ENCODE measurements at places on chromosomes 13 and 19.
A peak's percentile ranks its signal among the peaks of the same experiment; 100 is the strongest.

- DNase-seq: no peak
Observed at GRCh38 chr19:35938282-35939224, 2.4 kb downstream of the LRFN3 start.

DNA sequence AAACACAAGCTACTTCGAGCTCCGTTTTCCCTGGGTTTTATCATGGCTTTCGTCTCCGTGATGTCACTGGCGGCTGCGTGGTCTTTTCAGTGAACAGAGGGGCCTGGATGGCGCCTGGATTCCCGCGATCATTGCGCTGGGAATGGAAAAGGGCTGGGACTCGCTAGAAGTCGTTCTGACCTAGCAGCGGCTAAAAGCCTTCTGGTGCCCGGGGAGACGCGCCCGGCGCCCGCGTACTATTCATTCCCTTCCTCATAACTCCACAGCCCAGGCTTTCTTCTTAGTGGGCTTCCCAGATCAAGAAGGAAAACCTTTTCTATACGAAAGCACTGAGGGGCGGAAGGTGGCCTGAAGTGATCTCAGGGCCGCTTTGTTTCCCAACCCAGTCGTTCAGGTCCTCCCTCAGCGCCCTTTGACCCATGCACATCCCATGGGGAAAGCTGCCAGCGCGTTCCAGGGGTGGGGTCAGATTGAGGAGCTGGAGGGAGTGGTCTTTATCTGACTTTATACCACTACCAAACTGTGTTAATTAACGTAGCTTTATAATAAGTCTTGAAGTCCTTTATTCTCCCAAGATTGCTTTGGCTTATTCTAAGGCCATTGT, 96.6 kb downstream of the ELF1 start:
- DNase-seq: no peak

GRCh38 chr19:48963371-48964204, 1.5 kb upstream of the FTL start:
- peak; percentile 89 for DNase-seq

DNA sequence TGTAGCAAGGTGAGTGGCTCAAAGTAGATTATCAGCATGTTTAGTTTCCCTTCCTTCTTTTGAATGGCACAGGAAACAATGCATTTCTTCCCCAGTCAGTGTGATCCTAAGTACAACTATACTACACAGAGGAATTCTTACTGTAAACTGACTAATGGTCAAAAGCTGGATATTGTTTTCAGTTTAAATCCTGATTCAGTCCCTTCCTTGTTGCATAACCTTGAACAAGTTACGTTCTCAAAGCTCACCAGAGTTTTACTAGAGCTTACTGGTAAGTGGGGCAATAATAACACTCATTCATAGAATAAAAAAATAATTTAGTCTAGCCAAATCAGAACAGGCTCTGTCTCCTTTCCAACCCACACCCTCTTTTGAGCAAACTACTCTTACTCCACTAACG, 180.1 kb downstream of the POSTN start:
- no peak for DNase-seq

DNA sequence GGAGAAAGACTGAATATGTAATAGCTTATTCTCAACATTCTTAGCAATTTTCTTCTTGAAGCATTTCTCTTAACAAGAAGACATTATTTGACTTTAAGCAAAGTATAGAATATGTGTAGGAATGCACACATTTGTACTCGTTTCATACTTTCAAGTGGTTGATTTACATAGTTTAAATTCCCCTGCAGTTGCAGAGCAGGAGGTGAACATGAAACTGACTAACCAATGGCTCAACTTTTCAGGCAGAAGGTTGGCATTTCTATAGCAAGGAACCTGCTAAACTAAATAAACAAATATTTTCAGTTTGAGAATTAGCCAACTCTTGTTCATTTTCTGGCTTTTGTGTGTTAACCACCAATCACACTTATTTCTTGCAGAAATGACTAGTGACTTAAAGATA, 145.4 kb upstream of the MYO16 start:
- DNase-seq: no peak

DNA sequence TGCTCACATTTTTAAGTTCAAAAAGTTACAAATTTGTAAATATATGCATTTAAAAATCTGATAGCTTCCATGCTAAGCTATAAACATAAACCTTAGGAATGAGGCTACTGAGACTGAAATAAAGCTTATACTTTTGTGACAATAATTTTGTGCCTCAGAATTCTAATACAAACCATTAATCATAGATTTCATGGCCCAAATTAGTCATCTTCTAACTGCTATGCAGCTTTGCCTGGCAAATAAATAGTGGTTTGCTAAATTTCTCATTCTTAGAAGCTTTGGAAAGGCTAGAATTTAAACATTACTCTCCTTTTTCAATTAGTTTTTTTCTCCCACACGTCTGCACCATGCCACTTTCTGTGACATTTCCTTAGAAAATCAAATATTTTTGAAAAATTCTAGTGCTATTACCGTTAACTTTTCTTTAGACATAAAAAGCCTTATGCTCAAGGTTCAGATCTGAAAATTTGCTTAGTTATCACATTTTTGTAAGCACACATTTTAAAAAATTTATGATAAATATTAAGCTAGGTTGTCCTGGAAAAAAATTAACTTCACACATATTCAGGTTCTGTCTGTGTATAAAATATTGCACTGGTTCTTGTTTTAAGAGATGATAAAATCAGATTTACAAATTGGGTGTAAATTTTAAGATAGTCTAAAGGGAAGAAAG, 46.9 kb downstream of the FNDC3A start:
- DNase-seq: no peak

DNA sequence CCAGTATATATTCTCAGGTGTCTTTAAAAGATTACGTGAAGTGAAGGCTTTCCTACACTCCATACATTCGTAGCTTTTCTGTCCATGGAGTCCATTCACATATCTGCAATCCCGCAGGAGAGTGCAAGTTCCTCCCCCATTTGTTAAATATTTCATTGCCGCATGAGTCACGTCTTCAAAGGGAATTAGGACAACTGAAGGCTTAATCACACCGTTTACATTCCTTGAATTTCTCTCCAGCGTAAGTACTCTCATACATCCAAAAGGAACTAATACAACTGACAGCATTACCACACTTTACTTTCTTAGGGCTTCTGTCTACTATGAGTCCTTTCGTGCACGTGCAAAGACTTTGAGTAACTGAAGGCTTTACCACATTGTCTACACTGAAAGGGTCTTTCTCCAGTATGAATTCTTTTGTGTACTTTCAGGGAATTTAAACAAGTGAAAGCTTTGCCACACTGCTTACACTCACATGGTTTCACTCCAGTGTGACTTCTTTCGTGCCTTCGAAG, 29.0 kb upstream of the ZNF564 start:
- no peak for DNase-seq

- peak; percentile 64 for DNase-seq
Observed at GRCh38 chr19:14081797-14082674, 3.5 kb downstream of the C19orf67 start.

DNA sequence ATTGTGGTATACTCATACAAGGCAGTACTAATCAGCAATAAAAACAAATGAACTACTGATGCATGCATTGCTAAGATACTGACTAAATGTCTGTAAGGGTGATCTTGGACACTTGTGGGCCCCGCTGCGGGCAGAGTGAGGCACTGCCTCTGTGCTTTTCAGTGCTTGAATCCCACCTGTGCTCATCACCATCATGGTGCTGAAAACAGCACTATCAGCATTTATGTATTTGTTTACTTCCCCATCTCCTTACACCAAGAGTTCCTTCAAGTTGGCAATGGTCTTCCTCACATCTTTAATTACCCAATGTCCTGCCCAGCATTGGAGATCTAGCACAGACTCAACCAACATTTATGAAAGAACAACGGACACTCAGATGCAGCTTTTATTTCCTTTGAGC, 193.7 kb upstream of the RFC3 start:
- DNase-seq: no peak

DNA sequence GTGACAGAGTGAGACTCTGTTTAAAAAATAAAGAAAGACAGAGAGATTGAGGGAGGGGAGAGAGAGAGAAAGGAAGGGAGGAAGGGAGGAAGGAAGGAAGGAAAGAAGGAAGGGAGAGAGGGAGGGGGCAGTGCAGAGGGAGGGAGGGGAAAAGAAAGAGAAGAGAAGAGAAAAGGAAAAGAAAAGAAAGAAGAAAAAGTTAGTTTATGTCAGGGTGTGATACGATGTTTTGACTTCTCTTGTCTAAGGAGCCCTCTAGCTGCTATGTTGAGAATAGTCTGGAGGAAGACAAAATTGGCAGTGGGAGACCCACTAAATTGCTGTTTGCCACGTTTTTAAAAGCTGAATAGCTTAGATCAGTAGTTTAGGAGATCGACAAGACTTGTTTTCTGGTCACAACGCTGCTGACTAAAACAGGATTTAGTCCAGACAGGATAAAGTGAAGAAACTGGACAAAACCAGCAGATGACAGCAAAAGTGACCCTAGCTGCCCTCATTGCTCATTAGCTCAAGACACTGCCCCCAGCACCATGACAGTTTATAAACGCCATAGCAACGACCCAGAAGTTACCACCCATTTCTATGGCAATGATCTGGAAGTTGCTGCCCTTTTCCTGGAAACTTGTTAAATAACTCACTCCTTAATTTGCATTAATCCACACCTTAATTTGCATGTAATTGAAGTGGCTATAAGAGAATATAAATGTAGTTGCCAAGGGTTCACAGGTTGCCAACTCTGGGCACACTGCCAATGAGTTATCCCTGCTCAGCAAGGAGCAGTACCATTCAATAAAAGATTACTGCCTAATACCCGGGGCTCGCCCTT, 11.1 kb downstream of the TEX101 start:
- DNase-seq: no peak

DNA sequence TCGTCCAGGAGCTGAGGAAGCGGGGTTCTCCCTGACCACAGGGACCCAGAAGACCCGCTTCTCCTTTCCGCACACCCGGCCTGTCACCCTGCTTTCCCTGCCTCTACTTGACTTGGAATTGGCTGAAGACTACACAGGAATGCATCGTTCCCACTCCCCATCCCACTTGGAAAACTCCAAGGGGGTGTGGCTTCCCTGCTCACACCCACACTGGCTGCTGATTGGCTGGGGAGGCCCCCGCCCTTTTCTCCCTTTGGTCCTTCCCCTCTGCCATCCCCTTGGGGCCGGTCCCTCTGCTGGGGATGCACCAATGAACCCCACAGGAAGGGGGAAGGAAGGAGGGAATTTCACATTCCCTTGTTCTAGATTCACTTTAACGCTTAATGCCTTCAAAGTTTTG, 18.9 kb downstream of the VASP start:
- DNase-seq: no peak

- DNase-seq: no peak
Observed at GRCh38 chr19:29491491-29491890, 34.3 kb upstream of the VSTM2B start.

DNA sequence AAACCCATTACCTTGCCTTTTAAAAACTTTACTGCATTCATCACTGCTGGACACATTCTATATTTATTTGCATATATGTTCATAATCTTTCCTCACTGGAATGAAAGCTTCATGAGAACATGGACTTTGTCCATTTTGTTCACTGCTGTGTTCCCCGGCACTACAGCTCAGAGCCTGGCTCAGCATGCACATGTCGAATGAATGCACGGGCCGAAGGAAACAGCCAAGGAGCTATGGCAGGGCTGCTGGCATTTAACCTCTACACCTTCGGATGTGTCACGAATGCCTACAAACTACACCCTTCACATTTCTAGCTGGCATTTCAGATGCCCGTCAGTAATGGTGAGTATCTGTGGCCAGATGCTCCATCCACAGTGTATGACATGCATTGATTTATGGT, 7.6 kb downstream of the MTIF3 start:
- DNase-seq: no peak

- DNase-seq: peak; percentile 6
Observed at GRCh38 chr19:36847968-36848367, 2.7 kb upstream of the ZNF345 start.

- DNase-seq: no peak
Observed at GRCh38 chr19:311813-312261, 20.6 kb upstream of the PLPP2 start.

DNA sequence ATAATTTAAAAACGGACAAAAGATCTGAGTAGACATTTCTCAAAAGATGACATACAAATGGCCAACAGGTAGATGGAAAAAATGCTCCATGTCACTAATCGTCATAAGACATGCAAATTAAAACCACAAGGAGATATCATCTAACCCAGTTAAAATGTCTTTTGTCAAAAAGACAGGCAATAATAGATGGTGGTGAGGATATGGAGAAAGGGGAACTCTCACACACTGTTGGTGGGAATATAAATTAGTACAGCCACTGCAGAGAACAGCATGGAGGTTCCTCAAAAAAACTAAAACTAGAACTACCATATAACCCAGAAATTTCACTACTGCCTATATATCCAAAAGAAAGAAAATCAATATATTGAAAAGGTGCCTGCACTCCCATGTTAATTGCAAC, 37.9 kb downstream of the OR10H4 start:
- no peak for DNase-seq

Data from GM12865 (cell line).